ENCODE measurements at places on chromosomes 2 and 18. TPM values are rescaled to one million over a fixed set of nuclear protein-coding genes. Genes with fewer than 3 reads are reported as not detected.

Gene RIT2
- total RNA-seq: 0.81 TPM

Gene LYPD1
- 2.0 TPM for total RNA-seq

Gene FAM168B
- 73.1 TPM for total RNA-seq

Gene SERPINB4
- 0.54 TPM for total RNA-seq

Gene TFCP2L1
- 4.3 TPM for total RNA-seq

Gene ALMS1
- 36.9 TPM for total RNA-seq

Gene CCDC138
- 29.7 TPM for total RNA-seq

Gene MPP4
- total RNA-seq: 0.11 TPM

Gene SERPINB12
- total RNA-seq: not detected

Gene TDRD15
- 0.27 TPM for total RNA-seq

Gene LAMA1
- 164 TPM for total RNA-seq

Gene CFC1
- total RNA-seq: 1.4 TPM

Gene SETBP1
- 13.1 TPM for total RNA-seq

Gene NOSTRIN
- 0.42 TPM for total RNA-seq

Gene COA5
- 33.3 TPM for total RNA-seq

Gene CD8B
- total RNA-seq: not detected

Gene UGT1A10
- total RNA-seq: 0.13 TPM

Gene LONRF2
- total RNA-seq: 0.40 TPM
